Karpas-422 (cell line): ENCODE measurements at places on chromosomes 12 and 14. TPM values are rescaled to one million over a fixed set of nuclear protein-coding genes. Genes with fewer than 3 reads are reported as not detected.

IRAK3 gene
- not detected in 2 replicates for total RNA-seq

DNA sequence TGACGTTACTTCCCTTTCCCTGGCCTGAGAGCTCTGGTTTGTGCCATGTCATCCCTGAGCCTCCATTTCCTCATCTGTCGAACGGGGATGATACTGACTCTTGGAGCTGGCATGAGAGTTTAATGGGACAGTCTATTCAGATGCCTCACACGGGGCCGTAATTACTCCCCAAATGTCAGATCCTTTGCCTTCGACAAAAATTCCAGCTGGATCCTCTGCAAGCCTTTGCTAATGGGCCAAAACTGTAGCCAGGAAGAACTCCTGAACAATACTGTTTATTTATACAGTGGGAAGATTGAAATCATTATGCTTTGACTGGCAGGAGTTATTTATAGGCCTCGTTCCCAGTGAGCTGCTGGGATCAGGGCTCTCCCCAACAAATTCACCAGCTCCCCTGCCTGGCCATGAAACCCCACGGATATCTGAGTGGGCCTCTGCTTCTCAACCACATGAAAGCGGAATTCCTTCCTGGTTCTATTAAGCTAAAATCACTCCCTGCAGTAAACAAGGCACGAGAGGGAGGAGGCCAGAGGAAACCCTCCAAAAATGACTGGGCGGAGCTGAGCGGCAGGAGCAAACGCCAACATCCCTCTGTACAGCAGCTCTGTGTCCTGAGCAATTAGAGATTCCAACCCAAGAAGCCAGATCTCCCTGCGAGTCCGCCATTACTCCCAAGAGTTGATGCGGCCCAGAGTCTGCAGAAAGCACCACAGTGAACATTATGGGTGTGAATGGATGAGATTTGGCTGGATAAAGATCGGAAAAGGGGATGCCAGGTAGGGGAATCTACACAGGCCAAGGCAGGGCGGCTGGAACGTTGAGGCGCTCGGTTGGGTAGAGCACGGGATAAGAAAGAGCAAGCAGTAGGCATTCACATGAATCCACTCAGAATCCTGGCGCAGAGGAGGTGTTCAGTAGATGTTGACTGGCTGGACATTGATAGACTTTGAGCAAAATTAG, 326.1 kb downstream of the BCL11B start:
- H3K4me1 ChIP-seq: no peaks in the 10 kb centered on the region
- no peak overlapping the region for H3K4me3 ChIP-seq
- H3K36me3 ChIP-seq: no peaks in the 10 kb centered on the region
- DNase-seq: no peak
- H3K27me3 ChIP-seq: no peaks in the 10 kb centered on the region

GRCh38 chr12:87425942-87426554, 603.2 kb downstream of the C12orf50 start:
- no peak for DNase-seq
- H3K4me3 ChIP-seq: no peak overlapping the region
- no peaks in the 10 kb centered on the region for H3K27me3 ChIP-seq
- no peaks in the 10 kb centered on the region for H3K36me3 ChIP-seq
- no peaks in the 10 kb centered on the region for H3K4me1 ChIP-seq

DNA sequence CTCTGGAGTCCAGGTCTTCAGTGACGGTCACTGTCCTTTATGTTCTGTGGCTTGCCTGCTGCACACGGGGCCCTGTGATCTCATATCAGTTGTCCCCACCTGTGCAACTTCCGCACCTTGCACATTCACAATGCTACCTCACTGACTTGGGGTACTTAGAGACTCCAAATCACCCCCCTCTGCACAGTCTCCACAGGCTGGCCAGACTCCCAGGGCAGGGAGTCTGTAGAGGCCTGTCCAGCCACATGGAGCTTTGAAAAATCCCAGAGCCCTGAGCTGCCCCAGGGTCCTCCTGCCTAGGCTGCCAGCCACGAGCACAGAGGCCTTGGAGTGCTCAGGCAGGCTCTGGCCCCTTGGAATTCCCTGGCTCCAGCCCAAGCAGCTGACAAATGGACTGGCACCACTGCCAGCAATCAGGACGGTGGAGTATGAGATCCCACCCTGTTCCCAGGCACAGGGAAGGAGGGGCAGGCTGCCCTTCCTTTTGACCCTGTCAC, 26.4 kb downstream of the CMKLR1 start:
- no peaks in the 10 kb centered on the region for H3K4me1 ChIP-seq
- no peak for DNase-seq
- no peak overlapping the region for H3K27ac ChIP-seq
- H3K4me3 ChIP-seq: no peak overlapping the region

PRPF39 gene
- total RNA-seq: 69.6 and 142 TPM in 2 replicates

DNA sequence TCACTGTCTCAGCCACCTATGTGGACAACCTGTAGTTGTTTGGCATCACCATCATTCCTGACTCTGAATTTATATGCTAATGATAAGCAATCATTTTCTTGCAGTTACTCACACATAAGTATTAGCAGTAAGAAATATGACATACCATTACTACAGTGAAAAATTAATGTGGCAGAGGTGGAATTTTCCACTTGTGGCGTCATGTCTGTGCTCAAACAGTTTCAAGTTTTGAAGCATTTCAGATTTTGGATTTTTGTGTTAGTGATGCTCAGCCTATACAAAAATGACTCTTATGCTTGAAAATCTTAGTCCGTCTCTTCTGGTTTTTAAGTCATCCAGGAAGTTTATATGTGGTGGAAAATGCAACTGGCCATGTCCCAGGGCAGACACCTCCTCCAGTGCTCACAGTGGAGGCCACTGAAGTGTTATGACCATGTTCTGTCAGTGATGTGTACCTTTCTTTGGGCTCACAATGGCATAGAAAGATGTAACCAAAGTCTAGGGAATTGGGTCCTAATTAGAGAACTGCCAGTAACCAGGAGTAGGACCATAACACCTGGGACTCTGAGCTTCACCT, 220.6 kb downstream of the SYT1 start:
- H3K27ac ChIP-seq: no peak overlapping the region
- 0 out of 2 replicates have a peak, but pooled peaks cover 4% of the 10 kb centered on the region for H3K4me1 ChIP-seq
- no peaks in the 10 kb centered on the region for H3K36me3 ChIP-seq
- no peaks in the 10 kb centered on the region for H3K27me3 ChIP-seq
- no peak for DNase-seq
